Mesothelial cell of epicardium (in vitro differentiated cells): ENCODE measurements at places on chromosomes 5 and 9.

GRCh38 chr5:53364061-53364460, 116.4 kb upstream of the FST start:
- DNase-seq: no peak

GRCh38 chr9:137411260-137411644, 11.7 kb downstream of the EXD3 start:
- no peak for DNase-seq

DNA sequence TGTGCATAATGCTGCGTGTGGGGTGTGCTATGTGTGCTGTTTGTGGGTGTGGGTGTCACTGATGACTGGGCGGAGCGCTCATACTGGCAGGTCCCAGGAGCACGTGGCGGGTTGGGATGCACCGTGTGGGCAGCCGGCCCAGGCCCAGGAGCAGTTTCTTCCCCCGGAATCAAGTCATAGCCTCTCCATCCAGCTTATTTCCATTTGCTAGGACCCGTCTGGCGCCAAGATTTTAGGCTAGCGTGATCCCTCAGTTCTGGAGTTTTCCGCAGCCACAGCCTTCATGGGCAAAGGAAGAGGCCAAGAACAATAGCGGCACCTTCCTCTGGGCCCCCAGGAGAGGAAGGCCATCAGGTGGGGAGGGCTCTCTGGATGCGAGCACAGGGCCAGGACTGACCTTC, 43.3 kb upstream of the NEURL1B start:
- no peak for DNase-seq

- DNase-seq: no peak
Measured at GRCh38 chr5:81783401-81783800, 32.5 kb upstream of the SSBP2 start.

GRCh38 chr9:33956544-33956943, 92.1 kb downstream of the UBAP2 start:
- no peak for DNase-seq

DNA sequence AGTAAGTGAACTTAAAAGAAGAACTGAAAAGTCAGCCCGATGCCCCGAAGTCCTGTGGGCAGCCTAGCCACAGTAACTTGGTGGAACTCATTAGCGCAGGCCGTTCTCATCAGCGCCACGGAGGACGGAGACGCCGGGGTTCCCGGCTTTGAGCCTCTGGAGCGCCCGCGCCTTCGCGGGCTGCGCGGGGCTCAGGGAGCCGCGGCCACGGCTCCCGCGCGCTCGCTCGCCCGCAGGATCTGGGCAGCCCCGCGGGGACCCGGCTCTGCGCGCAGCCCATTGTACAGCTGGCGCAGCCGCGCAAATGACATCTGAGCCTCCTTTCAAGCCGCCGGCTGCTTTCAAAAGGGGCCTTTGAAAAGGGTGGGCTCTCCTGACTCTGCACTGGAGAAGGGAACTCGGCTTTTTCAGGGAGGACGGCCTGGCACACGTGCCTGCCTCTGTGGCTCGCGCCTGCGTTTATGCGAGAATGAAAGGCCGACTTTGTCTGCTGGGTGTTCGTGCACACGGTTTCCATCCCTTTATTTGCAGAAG, 40.7 kb downstream of the TLR4 start:
- no peak for DNase-seq

DNA sequence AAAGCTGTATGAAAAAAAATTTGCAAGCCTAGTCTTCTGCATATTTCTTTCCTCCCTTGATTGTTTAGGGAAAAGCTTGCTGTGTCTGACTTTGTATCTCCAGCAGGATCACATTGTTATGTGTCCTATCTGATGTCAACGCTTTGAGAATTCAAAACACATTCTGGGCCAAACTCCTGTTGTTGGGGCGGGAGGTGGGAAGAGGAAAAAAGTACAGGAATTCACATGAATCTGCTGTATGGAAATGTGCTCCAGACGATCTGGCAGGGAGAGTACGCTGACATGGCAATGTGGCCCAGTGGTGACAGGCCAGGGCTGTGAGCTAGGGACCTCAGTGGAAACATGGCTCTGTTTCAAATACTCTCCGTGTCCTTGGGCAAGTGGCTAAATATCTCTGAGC, 87.4 kb upstream of the GNA14 start:
- DNase-seq: no peak

DNA sequence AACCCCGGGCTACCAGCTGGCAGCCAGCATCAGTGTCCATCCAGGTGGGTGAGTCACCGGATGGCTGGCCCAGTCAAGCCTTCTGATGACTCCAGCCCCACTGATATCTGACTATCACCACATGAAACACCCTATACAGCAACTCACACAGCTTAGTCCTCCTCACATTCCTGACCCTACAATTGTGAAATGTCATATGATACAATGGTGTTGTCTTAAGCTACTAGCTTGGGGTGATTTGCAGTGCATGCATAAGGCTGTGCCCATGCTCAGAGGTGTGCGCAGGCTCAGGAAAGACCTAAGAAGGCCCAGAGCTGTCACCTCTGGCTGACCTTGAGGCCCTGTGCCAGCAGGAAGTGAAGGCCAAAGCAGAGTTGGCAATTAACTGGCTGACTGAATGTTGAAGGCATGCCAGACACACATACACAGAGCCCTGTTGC, 21.5 kb upstream of the SEMA4D start:
- DNase-seq: no peak

- DNase-seq: no peak
Measured at GRCh38 chr9:110869931-110870330, 168.3 kb downstream of the LPAR1 start.

- DNase-seq: no peak
Measured at GRCh38 chr5:115052948-115053347, 116.8 kb downstream of the TRIM36 start.

GRCh38 chr5:18244309-18244708, 610.0 kb downstream of the TAF11L14 start:
- DNase-seq: no peak

DNA sequence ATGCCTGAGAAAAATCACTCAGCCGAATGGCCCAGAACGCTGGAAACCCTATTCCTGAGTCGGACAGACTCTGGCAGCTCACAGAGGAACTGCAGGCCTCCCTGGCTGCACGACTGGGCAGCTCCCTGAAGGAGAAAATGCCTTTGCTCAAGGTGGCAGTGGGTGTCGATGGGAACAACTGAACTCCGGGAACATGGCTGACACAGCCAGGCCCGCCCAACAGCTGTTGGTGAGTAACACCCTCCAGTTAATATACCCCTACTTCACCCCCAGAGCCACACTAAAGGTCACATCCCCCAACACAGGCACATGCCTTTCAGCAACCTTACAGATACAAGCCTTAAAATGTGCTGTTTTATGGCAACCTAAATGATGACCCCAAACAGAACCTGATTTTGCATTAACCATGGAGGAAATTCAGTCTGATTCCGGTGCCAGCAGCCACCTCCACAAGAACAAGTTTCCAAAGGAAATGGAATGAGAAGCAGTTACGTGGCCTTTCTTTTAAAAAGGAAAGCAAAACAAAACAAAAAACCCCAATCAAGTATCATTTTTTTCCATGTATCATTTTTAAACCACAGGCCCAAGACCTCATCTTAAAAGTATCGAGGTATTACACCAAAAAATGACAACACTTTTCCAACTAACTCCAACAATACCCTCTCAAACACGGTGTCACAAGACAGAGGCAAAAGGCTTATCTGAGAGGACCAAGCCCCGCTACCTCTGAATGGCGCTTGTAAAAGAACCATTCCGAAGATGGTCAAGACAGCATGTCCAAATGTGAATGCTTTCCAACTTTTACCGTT, 3.1 kb downstream of the KLF9 start:
- DNase-seq: no peak

- DNase-seq: no peak
Measured at GRCh38 chr9:126953041-126953809, 38.6 kb downstream of the RALGPS1 start.

DNA sequence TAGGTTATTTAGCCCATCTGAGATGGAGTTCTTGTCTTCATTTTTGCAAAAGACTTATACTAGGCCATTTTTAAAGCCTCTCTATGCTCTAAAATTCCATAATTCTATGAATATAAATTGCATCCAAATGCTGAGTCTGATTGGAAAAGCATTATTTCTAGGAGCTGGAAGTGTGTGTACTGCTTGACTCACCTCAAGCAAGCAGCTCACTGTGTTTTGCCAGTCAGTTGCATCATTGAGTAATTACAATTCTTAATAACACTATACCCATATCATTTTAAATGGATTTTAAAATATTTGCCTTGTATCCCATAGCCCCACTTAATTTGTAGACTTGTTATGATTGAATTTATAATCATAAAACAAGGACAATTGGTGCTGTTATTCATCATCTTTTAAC, 161.0 kb downstream of the PAM start:
- no peak for DNase-seq

DNA sequence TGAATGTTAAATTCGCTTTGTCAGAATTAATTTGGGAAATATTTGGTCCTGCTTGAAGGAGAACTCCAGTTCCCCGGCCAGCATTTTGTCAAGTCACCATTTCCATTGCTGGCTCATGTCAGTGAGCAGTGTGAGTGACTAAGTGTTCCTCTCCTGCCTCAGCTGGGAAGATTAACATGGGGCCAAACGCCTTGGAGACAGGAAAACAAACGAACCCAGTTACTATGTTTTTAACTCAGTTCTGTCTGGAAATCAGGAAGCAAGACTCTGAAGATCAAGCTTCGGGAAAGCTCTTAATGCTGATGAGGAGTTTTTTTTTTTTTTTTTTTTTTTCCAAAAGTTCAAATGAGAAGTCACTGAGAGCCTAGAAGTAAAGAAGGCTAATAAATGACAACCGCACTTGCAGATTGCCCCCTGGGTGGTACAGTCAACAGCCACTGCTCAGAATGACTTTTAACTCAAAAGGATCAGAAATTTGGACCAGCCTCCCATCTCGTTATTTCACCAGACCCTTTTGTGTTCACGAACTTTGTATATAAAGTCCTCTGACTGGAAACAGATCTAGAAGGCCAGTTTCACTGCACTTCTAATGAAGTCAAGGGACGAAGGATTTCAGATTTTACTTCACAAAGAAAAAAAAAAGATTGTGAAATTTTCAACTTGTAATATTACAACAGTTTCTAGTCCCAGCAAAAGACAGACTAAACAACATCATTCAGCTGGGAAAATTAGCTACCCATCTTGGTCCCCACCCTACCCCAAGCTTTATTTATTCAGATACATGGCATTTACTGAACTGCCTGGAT, 121.3 kb downstream of the LHFPL2 start:
- no peak for DNase-seq

DNA sequence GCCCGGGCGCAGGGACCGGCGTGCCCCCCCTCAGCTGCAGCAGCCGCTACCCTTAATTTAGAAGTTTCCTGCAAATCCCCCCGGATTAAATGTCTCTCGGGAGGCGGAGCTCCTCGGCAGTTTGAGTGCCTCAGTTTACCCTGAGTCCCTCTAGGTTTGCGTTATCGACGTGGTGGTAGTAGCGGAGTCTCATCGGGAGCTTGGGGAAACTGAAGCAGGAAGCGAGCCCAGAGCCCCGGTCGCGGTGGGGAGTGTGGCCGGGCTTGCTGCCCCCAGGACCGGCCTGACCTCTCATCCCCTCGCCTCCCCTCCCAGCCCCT, 529 bp upstream of the TPM2 start:
- no peak for DNase-seq

- DNase-seq: no peak
Measured at GRCh38 chr5:56575821-56576220, 239.5 kb upstream of the MAP3K1 start.

- no peak for DNase-seq
Measured at GRCh38 chr5:134503937-134504437, 21.5 kb upstream of the JADE2 start.

DNA sequence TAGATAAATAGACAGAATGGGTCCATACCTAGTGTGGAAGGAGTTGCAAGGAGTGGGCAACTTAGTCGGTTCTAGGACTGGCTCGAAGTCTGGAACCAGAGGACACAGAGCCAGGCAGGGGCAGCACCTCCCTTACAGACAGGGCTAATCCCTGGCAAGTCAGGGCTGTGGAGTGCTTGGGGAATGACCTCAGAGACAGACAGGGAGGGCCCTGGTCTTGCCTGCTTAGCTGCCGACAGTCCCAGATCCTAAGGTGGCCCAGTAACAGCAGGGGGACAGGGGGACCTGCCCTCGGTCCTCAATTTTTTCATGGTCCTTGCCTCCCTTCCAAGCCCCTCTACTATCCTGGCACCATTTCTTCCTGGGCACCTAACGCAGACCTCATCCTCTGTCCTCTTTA, 222.4 kb upstream of the TNC start:
- no peak for DNase-seq

GRCh38 chr5:76607353-76607871, 15.8 kb downstream of the F2RL2 start:
- no peak for DNase-seq

DNA sequence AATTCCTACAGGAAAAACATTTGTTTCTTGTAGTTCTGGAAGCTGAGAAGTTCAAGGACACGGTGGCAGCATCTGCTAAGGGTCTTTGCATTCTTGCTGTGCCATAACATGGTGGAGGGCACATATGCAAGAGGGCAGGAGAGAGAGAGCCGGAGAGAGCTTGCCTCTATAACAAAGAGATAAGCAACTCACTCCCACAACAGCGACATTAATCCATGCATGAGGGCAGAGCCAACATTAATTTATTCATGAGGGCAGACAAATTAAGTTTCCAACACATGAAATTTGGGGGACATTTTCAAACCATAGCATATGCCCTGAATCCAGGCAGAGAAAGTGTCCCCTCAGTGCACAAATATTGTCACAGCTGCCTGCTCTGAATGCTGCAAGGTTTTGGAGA, 4.4 kb upstream of the GTF3C5 start:
- no peak for DNase-seq

DNA sequence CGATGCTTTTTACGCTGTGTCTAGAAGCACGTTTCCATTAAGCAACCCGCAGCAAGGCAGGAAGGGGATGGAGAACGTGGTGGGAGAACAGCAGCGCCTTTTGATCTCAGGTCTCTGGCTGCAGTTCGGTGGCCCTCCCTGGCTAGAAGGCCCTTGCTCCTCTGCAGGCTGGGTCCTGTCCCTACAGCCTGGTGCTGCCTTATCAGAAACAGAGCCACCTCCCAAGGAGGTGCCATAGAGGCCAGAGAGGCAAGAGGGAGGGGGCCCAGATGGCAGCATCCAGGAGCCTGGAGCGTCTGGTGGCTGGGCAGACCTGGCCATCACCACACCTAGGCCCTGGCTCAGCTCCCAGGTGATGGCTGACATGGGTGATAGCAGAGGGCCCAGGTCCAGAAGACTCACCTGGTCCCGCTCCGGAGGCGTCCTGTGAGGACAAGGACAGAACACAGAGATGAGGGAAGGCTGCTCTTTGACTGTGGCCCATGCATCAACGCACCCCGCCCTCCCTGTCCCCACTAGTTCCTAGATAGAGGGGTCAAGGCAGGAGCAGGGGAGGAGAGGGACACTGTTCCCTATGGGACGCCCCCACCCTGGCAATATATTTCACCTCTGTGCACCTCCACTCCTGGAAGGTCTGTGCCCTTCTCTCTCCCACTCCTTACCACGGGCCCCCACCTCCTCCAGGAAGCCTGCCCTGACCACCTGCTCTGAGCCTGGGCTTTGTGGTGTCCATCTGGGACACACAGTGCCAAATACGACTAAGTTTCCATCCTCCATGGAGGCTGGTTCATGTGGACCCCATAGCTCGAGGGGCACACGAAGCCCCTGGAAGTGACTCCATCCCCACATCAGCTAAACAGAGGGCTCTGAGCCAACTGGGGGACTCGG, 41.6 kb upstream of the SARDH start:
- no peak for DNase-seq
